ENCODE measurements at places on chromosomes 2 and 18.
A peak's percentile ranks its signal among the peaks of the same experiment; 100 is the strongest.

GRCh38 chr18:966759-967576 lies 62.3 kb downstream of the ADCYAP1 start:
- DNase-seq = no peak

DNA sequence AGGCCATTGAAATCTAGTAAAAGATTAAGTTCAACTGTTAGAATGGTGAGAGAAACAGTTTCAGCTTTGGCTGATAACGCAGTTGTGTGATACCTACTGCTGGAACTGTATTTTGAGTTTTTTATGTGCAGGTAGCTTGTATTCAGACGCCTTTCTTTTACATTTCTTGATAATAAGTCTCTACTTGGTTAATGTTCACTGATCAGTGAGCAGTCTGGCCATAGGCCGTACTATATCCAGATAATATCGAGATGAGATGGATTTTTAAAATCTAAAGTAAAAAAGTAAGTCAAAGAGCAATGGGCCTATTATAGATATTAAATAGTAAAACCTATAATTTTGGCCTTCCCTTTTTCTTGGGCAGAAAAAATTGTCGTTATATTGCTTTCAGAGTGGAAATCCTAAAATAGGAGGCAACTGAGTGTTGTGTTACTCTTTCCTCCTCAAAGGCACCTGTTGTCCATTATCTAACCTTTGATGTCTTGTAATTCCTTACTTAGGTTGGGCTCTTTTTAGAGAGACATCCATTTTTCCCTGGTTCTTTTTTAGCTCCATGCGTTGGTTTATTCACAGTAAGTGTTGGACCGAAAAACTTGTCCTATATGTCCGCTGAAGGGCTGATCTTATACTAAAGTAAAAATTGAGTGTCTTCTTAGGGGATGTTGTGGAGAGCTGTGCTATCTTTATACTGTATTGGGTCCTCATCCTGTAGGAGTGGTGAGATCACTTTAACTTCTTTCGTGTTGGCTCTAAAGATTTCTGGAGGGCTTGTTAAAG lies 1.7 kb downstream of the EML4 start:
- no peak for DNase-seq

DNA sequence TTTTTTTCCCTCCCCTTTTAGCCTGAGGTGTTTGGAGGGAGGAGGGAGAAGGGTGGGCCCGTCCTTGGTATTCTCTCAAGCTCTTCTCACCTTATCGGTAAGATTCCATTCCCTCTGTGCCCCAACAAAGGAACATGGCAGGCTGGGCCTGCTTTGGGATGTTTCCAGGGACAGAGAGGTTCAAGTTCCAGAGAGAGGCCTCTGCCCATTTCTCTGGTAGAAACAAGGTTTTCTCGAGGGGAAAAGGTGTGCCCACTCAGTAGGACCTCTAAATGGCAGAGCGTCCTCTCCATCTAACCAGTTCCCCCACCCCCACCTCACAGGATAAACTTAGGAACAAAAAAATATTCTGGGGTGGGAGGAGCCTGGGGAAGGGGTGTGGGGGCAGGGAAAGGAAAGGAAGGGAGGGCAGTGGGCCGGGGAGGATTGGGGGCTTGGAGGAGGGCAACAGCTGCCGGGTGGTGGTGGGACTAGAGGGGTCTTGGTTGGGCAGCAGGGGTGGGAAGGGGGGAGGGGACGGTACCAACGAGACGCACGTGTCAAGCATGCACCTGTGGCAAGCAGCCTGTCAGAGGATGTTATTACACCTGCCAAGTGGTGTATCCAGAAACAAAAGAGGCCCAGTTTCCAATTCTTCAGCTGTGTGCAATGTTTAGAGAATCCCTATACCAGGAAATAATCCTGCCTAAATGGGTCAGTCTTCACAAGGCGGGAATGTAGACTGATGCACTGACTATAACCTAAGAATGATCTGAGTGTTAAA lies 2.1 kb downstream of the PCBP1 start:
- DNase-seq = peak; percentile 48

- no peak for DNase-seq
Observed at GRCh38 chr2:220662431-220662830, 909.7 kb downstream of the EPHA4 start.

- no peak for DNase-seq
Observed at GRCh38 chr2:187617905-187618304, 63.7 kb upstream of the TFPI start.

Data from activated naive CD4-positive, alpha-beta T cell treated with anti-CD3 and anti-CD28 coated beads, Interleukin-2, amount 50 U/mL, for 16 hours (primary cell).